Thyroid gland (tissue), 4 donors: ENCODE measurements at places on chromosomes 2 and 18.

- DNase-seq: no peak
Observed at GRCh38 chr2:188441288-188441947, 149.7 kb downstream of the GULP1 start.

DNA sequence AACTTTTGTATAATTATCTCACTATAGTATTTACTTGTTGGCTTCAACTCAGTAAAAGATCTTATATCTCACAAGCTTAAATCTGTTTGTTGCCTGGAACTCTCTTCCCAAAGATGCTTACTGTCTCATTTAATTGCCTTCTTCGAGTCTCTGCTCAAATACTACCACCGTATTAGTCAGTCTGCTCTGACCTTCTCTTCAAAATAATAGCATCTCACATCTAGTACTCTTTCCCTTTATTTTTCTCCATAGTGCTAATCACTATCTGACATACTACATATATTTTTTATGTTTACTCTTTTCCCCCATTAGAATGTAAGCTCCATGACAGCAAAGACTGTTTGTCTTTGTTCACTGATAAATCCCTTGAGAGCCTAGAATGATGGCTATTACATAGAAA lies 10.6 kb upstream of the MPP4 start:
- no peak for DNase-seq

DNA sequence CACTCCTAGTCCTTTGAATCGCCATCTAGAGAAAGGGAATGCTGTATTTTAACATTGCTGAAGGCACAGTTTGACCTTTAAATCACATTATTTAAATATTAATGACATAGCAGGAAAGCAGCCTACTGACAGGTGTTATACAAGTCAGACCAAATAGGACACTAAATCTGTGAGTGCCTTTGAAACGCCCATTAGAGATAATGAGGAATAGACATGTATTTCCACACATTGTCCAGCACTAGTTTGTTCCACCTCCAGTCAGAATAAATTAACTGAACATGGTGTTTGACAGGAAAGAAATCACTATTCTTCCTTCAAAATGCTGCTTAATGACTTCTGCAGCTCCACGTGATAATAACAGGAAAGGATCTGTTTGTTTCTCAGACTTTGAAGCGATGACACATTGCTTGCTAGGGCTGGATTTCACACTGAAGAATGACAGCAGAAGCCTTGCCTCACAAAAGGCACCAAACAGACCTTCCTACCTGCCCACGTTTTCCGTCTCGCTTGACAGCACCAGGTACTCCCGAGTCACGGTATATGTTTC lies 90.5 kb upstream of the DDX18 start:
- no peak for DNase-seq

DNA sequence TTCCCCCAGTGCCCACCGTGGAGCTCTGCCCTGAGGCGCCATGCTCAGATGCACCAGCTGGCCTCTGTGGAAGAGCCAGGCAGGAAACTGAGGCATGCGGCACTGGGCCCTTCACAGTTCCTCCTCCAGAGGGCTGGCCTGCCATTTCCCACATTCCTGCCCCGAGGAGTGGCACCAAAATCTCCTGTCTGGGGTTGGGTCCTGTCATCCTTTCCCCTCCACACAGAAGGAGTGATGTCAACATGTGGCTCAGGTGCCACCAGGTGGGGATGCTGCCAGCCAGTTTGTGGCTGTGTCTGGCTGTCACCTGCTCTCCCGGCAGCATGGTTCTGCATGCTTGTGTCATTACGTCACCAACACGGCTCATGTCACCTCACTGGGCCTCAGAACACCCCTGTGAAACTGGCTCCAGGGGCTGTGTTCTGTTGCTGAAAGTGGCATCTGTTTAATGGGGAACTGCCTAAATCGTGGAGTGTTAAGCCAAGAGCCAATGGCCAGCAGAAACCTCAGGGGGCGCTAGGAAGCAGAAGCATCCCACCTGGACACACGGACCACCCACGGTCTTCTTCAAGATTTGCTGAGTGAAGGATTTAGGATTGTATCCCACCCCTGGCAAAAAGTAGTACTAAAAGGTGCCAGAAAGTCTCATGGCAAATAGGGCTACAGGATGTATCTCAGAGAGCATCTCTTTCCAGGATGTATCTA lies 51.3 kb downstream of the ZAP70 start:
- DNase-seq: no peak

GRCh38 chr2:36886664-36887063 lies 79.7 kb downstream of the STRN start:
- no peak for DNase-seq
